ENCODE measurements at places on chromosomes 4 and X. TPM values are rescaled to one million over a fixed set of nuclear protein-coding genes. Genes with fewer than 3 reads are reported as not detected.

DNA sequence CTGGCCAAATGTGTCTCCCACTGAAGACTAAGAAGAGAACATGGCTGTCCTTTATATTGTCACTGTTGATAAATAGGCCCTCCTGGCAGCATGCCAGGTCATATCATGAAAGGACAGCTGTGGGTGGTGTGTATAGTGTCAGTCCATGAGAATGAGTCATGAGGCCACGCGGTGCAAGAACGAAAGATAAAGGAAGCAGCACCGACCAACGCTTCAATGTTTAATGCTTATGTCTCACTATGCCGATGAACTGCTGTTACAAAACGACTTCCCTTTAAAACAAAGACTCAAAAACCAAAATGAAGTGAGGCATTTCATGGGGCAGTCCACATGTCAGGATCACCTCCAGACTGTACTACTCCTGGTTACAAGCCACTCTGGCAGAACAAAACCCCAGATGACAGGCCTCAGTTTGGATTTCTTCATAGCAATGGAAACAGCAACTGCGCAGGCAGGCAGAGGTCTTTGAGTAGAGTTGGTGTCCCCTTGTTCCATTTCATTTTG lies 5.2 kb upstream of the TCEANC start:
- H3K4me3 ChIP-seq, result no peak overlapping the region
- H3K27me3 ChIP-seq, result no peaks in the 10 kb centered on the region
- no peaks in the 10 kb centered on the region for H3K36me3 ChIP-seq
- H3K4me1 ChIP-seq, result peaks cover 8% of the 10 kb centered on the region
- DNase-seq, result peak; percentile 85

- peak overlapping the region; percentile 24 for H3K4me3 ChIP-seq
- peak overlapping the region; percentile 64 for H3K27ac ChIP-seq
- H3K36me3 ChIP-seq, result no peaks in the 10 kb centered on the region
- DNase-seq, result no peak
- no peaks in the 10 kb centered on the region for H3K27me3 ChIP-seq
Measured at GRCh38 chr4:86972997-86973396, 38.2 kb downstream of the AFF1 start.

DNA sequence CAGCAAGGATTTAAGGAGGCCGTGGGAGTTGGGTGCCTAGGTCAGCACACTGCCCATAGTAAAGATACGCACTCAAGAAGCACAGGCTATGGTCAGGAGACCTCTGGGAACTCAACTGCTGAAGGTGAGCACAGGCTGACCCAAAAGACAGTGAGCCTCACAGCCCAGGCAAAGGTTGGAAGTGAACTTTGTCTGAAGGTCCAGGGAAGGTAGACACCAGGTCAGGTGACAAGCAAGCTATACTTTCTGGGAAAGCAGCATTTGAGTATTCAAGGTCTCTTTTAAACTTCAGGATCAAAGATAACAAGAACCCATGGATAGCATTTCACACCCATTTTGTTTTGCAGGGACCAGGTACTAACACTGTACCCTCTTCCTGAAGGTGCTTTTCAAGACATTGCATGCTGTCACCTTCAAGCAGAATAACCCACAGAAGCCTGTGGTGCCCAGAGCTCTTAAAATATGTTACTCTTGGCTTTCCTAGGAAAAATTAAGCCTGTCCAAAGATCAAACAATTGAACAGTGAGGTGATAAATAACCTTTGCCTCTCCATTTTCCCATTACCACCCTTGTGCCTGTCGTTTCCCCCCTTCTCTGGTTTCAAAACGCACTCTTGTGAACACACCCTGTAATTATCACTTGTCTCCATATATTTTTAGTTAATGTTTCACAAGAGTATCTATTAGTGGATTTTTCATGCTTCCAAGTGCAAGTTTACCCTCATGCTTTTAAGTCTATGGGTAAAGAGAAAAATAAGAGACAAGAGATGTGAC lies 3.4 kb upstream of the S100G start:
- no peak overlapping the region for H3K27ac ChIP-seq
- no peak overlapping the region for H3K4me3 ChIP-seq
- H3K36me3 ChIP-seq, result no peaks in the 10 kb centered on the region
- peaks cover 5% of the 10 kb centered on the region for H3K27me3 ChIP-seq
- no peak for DNase-seq

- no peak overlapping the region for H3K4me3 ChIP-seq
- no peaks in the 10 kb centered on the region for H3K4me1 ChIP-seq
- no peak overlapping the region for H3K27ac ChIP-seq
- no peaks in the 10 kb centered on the region for H3K36me3 ChIP-seq
- DNase-seq, result no peak
Measured at GRCh38 chr4:93313197-93313596, 515.4 kb upstream of the ATOH1 start.

DNA sequence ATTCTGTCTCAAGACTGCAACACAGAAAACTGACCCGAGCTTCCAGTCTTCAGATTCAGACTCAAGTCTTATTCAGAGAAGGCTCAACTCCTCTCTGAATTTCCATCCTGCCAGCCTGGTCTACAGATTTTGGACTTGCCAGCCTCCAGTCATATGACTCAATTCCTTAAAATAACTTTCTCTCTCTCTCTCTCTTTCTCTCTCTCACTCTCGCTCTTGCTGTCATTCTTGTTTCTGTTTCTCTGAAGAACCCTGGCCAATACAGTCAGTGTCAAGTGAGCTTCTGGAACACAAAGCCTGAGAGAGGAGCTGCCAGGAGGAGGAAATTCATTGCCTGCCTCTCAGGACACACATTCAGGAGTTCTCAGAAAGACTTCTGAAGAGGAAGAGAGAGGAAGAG lies 154.9 kb downstream of the PARM1 start:
- no peak overlapping the region for H3K27ac ChIP-seq
- H3K4me1 ChIP-seq, result no peaks in the 10 kb centered on the region

GRCh38 chr4:4762909-4763821 lies 96.3 kb upstream of the MSX1 start:
- no peak overlapping the region for H3K27ac ChIP-seq
- no peaks in the 10 kb centered on the region for H3K4me1 ChIP-seq
- no peak for DNase-seq
- H3K4me3 ChIP-seq, result no peak overlapping the region
- H3K36me3 ChIP-seq, result no peaks in the 10 kb centered on the region
- no peaks in the 10 kb centered on the region for H3K27me3 ChIP-seq

DNA sequence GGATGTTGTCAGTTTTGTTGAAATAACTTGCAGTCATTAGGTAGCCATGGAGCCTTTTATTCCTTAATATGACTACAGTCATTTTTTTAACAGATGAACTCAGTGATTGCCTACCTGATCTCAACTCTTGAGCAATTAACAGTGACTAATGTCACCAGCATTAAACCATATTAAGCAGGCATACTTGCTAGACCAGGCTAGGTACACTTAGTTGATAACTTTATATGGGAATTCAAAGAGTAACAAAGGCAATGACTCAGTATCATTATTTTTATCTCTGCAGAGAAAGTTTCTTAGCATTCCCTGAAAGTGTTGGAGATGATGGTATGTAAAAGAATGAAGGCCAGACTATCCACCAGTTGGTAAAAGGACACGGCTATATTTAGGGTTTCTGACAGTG lies at the start of gene C4orf54:
Gene C4orf54 (minus strand): TSS at position 31 of the 400 bp plus-strand sequence. CDS start 3,180 bp downstream, outside the sequence.
- no peak for DNase-seq
- no peak within 1 kb of the TSS for H3K4me3 ChIP-seq
- no peaks in the 10 kb centered on the region for H3K4me1 ChIP-seq
- H3K27me3 ChIP-seq, result no peaks in the 10 kb centered on the region

DNA sequence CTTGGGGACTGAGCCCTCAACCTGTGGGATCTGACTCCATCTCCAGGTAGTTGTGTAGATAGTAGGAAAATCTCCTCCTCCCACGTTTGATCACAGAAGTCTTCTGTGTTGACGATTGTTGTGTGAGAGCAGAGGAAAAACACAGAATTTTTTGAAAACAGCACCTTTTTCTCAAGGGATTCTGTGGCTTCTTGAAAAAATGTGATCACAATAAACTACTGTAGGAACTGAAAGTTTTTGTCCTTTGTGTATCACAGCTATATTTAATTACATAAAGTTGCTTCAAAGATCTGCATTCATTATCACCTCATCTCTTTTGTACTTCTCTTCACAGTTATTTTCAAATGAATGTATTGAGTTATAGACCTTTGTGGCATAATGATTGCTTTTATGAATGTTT lies 85.1 kb downstream of the AFF1 start:
- no peak overlapping the region for H3K27ac ChIP-seq
- H3K4me3 ChIP-seq, result no peak overlapping the region
- peaks cover 40% of the 10 kb centered on the region for H3K4me1 ChIP-seq
- no peaks in the 10 kb centered on the region for H3K36me3 ChIP-seq

DNA sequence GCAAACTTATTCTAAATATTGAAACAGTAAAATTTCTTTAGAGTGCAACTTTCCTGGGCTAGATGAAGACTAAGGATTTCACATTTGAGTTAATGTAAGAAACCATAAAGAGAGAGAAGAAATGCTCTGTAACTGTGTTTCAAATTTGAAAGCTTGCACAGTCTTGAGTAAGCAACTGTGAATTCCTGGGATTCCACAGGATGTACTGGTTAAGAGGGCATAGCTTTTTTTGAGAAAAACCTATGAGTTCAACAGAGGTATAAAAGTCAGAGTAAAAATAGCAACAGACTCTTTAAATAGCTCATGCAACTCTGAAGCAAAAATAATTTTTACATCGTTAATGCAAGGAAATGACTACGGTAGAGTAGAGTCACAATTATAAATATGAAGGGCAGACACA lies 25.5 kb downstream of the ZNF330 start:
- no peak overlapping the region for H3K4me3 ChIP-seq
- no peaks in the 10 kb centered on the region for H3K4me1 ChIP-seq

DNA sequence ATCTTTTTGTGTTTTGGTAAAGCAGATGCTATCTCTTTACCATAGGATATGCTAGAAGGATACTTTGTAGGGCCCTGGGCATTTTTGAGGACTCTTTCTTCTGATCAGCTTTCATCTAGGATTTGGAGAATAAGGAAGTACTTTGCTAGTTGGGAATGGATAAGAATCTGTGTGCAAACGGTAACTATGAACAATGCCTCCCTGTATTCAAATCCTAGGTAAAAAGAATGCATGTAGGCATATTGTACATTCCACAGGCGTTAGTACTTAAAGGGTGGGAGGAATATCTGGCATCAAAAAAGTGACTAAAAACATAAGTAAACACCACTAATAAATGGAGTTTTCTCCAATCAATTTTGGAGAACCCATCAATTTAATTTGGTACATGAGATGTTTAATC lies 59.7 kb downstream of the SH3BGRL start:
- H3K36me3 ChIP-seq, result no peaks in the 10 kb centered on the region
- H3K27me3 ChIP-seq, result no peaks in the 10 kb centered on the region
- no peak for DNase-seq
- H3K4me1 ChIP-seq, result peaks cover 17% of the 10 kb centered on the region
- no peak overlapping the region for H3K4me3 ChIP-seq

DNA sequence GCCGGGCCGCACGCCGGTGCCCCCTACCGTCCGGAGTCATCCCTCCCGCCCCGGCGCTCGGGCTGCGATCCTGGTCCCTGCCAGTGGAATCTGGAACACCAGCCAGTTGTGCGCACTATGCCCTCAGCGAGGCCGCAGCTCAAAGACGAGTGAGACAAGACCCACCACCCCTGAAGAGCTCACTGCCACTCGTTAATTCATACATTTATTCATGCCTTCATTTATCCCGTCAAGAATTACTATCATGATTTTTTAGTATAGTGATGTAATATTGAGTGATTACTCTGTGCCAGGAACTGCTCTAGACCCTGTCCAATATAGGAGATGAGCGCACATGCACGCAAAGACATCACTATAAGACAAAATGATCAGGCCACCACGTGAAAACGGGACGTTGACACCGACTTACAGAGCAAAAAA lies 247 bp upstream of the PPA2 start:
- H3K27ac ChIP-seq, result peak overlapping the region; percentile 96
- H3K27me3 ChIP-seq, result no peaks in the 10 kb centered on the region
- H3K4me1 ChIP-seq, result peaks cover 43% of the 10 kb centered on the region
- DNase-seq, result peak; percentile 76
- H3K4me3 ChIP-seq, result peak overlapping the region; percentile 93

GRCh38 chr4:92172203-92172602 lies 131.6 kb upstream of the GRID2 start:
- no peaks in the 10 kb centered on the region for H3K36me3 ChIP-seq
- DNase-seq, result no peak
- H3K4me3 ChIP-seq, result no peak overlapping the region
- H3K4me1 ChIP-seq, result no peaks in the 10 kb centered on the region

DNA sequence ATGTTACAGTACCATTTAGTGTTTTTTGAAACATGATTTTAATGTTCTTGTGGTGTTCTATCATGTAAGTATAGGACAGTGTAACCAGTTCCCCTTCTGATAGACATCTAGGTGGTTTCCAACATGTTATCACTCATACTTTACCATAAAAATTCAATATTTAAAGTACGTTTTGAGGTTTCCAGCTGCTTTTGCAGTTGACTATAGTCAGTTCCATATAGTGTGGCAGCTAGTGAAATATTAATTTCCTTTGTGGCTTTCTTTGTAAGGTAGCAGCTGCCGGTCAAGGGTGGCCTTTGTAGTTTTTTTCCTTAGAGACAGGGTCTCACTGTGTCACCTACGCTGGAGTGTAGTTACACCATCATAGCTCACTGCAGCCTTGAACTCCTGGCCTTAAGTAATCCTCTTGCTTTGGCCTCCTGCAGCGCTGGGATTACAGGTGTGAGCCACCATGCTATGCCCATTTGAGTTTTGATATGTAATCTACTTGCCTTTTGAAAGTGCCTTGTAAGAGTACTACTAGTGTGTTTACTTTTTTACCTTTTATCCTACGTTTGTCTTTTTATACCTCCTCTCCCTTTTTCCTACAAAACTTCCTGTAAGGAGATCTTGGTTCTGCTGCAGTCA lies 63.0 kb downstream of the ARHGAP10 start:
- H3K4me1 ChIP-seq, result peaks cover 3% of the 10 kb centered on the region
- peak; percentile 24 for DNase-seq
- H3K27me3 ChIP-seq, result no peaks in the 10 kb centered on the region
- H3K4me3 ChIP-seq, result no peak overlapping the region
- H3K27ac ChIP-seq, result no peak overlapping the region

DNA sequence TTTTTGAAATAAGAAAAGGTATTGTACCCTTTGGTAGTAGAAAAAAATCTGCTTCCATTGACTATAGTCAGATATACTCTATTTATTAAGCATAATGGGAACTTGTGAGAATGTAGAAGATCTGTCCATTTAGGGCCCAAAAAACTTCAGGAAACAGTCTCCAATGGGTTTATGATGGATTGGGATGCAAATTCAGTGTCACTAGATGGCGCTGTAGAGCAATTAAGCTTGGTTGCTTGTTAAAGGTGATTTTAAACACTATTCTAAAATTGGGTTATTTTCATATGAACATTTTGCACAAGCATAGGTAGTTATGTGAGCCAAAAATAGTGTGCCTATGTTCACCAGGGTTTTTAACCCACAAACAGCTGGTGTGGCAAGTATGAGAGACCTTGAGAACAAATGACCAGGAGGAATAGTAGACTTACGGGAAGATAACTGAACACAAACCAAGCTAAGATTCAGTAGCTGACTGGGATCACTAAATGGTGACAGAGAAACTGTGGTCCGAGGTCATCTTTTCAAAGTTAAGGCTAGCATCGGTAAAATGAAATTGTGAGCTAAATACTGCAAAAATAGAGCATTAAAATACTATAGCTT lies 80.3 kb upstream of the LSM6 start:
- no peak overlapping the region for H3K27ac ChIP-seq
- H3K4me1 ChIP-seq, result no peaks in the 10 kb centered on the region
- no peaks in the 10 kb centered on the region for H3K27me3 ChIP-seq
- H3K36me3 ChIP-seq, result no peaks in the 10 kb centered on the region

The INTU gene
- 0.17 TPM for polyA plus RNA-seq

The MUC7 gene
- polyA plus RNA-seq, result not detected

The MAGEE1 gene
- polyA plus RNA-seq, result 0.05 TPM

The MAGEB10 gene
- not detected for polyA plus RNA-seq

The LEF1 gene
- polyA plus RNA-seq, result 1.3 TPM

The ASB5 gene
- polyA plus RNA-seq, result not detected
